ENCODE measurements at places on chromosomes 12 and 14.

DNA sequence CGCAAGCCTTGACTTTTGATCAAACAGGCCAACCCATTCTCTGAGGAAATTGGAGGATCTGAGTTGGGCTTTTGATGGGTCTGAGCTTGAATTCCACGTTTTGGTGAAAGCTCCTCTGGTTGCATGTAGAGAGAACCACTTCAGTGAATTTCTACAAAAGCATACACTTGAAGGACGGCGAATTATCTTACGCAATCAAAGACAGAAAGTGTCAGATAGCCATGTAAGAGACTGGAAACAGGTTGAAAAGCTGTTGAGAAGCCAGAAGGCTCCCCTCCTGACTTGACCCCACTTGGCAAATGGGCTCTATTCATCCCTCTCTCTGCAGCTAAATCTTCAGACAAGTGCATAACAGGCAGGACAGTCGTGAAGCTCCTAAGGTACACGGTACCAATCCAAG is 809.1 kb downstream of the BCL11B start:
- DNase-seq = no peak

DNA sequence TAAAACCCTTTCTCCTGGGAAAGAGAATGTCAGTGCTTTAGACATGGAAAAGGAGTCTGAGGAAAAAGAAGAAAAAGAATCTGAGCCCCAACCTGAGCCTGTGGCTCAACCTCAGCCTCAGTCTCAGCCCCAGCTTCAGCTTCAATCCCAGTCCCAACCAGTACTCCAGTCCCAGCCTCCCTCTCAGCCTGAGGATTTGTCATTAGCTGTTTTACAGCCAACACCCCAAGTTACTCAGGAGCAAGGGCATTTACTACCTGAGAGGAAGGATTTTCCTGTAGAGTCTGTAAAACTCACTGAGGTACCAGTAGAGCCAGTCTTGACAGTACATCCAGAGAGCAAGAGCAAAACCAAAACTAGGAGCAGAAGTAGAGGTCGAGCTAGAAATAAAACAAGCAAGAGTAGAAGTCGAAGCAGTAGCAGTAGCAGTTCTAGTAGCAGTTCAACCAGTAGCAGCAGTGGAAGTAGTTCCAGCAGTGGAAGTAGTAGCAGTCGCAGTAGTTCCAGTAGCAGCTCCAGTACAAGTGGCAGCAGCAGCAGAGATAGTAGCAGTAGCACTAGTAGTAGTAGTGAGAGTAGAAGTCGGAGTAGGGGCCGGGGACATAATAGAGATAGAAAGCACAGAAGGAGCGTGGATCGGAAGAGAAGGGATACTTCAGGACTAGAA is 6.1 kb downstream of the PNN start:
- DNase-seq = no peak

DNA sequence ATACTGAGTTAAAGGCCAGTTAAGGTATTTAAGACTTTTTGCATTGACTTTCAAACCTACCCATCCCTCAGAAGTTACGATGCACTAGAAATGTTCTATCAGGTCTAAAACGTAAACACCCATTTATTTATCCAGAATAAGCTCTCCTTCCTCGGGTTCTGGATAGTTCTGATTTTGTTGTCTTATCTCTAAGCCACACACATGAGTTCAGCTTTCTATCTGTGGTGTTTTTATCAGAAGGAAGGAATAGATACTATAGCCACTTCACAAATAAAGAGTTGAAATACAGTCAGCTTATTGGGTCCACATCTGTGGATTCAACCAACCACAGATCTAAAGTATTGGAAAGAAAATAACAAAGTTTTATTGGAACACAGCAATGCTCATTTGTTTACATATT is 5.4 kb downstream of the SFSWAP start:
- DNase-seq = no peak

DNA sequence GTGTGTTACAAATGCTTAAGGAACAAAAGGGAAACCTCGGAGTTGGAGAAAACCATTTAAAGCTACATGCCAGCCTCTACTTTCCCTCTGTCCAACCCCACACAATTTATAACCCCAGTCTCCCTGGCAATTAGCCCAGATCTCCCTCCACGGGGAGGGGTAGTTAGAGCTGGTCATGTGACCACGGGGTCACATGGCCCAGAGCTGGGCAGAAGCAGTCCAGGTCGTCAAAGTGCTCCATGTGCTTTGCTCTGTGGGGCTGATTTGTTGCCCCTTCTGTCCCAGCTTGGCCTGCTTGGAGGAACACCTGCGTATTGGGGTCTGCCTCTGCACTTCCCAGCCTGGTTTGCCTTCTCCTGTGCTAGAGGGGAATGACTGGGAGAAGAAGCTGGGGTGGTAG is 219.1 kb downstream of the RBM19 start:
- no peak for DNase-seq

GRCh38 chr14:33186656-33187055 is 248.0 kb downstream of the NPAS3 start:
- DNase-seq = no peak

- DNase-seq = peak; percentile 27
Observed at GRCh38 chr14:20757965-20758364, 10.2 kb upstream of the EDDM3B start.

GRCh38 chr12:31650918-31651317 is 8.6 kb upstream of the ETFBKMT start:
- DNase-seq = no peak

GRCh38 chr12:61717986-61718385 is 542.2 kb upstream of the USP15 start:
- no peak for DNase-seq

DNA sequence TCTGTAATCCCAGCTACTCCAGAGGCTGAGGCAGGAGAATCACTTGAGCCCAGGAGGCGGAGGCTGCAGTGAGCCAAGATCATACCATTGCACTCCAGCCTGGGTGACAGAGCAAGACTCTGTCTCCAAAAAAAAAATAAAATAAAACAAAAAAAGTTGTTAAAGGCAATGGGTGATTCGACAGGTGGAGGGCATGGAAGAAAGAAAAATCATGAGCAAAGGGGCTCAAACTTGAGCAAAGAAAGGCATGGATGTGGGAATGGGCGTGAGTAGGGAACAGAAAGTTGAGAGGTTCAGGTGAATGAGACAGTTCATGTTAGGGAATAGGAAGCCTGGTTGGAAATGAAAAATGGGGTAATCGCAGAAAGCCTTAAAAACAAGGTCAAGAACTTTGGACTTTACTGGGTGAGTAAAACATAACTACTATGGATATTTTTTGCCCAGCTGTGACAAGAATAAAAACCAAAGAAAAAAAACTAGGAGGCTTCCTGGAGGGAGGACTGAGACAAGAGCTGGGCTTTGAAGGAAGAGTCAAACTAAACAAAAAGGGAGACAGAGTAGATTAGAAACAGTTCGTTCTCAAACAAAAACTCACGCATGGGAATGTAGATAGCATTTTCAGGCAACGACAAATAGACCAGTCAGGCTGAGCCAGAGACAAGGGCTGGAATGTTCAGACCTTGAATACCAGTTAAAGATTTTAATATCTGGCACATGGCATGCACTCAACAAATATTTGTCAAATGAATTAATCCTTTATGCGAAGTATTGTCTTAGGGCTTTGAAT is 18.8 kb downstream of the PYM1 start:
- peak; percentile 10 for DNase-seq

DNA sequence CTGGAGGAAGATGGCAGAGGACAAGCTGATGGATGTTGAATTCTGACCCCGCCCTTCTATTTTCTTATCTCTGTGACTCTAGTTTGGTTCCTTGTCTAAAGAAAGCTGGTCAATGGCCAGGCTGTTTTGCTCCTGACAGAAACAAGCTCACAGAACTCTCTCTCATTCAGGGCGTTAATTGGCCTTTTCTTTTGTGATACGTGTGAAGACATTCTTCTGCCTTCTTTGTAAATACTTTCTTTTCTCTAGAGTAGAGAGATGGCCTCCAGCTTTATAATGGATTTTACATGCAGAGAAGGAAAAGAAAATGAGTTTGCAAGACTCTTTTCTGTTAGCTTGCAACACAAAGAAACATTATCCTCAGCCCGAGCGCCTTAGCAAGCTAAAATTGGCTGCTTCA is 492.2 kb upstream of the CCDC196 start:
- DNase-seq = no peak

- no peak for DNase-seq
Observed at GRCh38 chr12:40989785-40990184, 198.3 kb upstream of the PDZRN4 start.

- DNase-seq = no peak
Observed at GRCh38 chr14:80419345-80419744, 208.0 kb upstream of the DIO2 start.

GRCh38 chr14:64501411-64502171 is 2.0 kb downstream of the ZBTB25 start:
- no peak for DNase-seq

DNA sequence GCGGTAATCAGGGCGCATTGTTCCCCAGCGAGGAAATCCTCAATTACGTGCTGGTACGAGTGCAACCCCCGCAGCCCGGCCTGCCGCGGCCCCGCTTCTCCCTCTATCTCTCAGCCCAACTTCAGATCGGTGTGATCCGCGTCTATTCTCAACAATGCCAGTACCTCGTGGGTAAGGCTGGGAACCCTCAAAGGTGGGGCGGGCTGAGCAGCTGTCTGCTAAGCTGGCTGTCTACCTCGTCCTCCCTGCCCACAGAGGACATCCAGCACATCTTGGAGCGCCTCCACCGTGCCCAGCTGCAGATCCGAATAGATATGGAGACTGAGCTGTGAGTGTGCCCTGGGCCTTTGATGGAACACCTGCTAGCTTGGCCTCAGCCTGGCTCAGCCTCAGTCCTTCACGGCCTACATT is 996 bp downstream of the REC8 start:
- no peak for DNase-seq

DNA sequence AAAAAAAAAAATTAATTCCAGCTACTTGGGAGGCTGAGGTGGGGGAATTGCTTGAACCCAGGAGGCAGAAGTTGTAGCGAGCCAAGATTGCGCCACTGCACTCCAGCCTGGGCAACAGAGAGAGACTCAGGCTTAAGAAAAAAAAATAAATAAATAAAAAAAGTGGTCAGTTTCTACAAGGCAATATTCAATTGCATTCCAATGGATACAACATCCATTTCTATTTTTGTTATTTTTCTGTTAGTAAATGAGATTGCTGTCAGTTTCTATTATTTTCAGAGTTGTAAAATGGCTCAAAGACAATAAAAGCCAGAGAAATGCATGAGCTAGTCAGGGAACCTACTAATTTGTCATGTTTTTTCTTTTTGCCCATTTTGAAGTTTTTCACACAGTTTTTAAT is 119.2 kb downstream of the PDE3A start:
- DNase-seq = no peak

DNA sequence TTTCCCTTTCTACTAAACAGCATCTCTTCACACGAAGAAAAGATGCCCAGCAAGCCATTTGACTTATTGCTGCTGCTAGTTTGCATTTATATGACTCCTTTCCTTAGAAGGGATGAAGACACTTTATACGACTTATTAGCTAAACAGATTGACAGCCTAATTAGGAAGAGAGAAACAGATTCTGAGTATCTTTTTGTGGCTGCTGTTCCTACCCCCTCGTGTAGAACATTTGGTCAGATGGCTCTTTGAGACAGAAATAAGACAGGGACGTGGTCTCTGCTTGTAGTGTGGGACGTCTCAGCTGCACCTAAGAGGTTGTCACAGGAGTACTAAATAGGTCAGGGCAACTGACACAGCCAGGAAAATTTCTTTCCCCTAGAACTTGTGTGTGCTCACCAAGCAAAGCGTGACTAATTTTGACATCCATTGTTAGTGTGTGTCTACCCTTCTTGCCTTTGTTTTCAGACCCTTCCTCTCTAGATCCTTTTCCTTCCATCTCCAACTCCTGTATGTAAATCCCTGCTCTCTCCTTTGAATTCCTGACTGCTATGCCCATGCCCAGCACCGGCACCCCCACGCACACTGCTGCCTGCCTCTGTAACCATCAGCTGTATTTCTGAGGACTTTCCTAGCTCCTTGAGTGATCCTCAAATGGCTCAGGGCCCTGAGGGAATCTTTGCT is 83.2 kb downstream of the DAD1 start:
- DNase-seq = no peak

DNA sequence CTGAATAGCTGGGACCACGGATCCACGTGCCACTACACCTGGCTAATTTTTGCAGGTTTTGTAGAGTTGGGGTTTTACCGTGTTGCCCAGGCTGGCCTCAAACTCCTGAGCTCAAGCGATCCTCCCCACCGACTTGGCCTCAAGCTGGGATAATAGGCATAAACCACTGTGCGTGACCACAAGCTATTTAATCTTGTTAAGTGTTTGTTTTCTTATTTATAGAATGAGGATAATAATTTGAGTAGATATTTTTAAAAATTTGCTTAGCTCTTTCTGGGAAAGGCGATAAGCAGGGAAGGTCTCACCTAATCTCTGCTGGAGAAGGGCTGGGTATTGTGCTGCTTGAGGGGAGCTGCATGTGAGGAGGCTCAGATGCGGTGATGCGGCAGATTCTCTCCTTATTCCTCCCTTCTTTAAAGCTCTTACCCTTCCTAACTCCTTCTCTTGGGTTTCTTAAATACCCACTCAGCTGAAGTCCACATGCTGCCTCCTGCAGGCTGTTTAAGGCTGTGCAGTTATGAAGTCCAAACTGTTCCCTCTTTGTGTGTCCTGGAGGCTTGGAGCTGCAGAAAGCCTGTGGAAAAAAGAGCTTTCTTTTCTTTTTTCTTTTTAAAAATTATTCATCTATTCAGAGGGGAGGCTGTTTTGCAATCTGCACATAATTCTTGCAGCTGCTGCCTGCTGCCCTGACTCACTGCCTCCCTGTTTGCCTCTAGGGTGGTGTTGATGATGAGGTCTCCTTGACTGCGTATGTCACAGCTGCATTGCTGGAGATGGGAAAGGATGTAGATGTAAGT is 37.9 kb downstream of the A2ML1 start:
- peak; percentile 34 for DNase-seq

- DNase-seq = no peak
Observed at GRCh38 chr12:109696485-109697269, 16.9 kb upstream of the FAM222A start.

GRCh38 chr14:74596741-74597450 is 15.1 kb downstream of the LTBP2 start:
- no peak for DNase-seq

GRCh38 chr12:123050331-123050831 is 69.9 kb downstream of the ARL6IP4 start:
- no peak for DNase-seq

DNA sequence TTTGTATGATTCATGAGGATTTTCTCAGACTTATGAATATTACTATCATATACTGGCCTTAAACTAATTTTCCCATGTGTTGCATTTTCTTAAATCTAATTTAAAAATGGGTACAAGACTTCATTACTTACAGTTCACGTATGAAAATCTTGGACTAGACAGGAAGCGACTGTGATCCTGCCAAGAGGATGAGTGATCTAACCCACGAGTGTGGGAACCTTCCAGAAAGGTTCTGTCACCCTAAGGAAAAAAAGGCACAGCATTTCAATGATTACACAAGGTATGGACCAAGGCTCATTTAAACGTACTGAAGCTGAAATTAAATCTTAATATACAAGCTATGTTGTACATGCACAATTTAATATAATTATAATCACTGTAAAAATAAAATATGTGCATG is 293.5 kb upstream of the DIO2 start:
- no peak for DNase-seq
